Camera-type eye (tissue), 1 donor: ENCODE measurements at places on chromosomes 1 and 21. TPM values are rescaled to one million over a fixed set of nuclear protein-coding genes. Genes with fewer than 3 reads are reported as not detected.

Gene IL12RB2
- total RNA-seq: 1.1 TPM

Gene IFT25
- 37.8 TPM for total RNA-seq

Gene PRAMEF13
- total RNA-seq: not detected

Gene OR2L8
- total RNA-seq: not detected

Gene HCRTR1
- total RNA-seq: not detected

Gene OLFML2B
- total RNA-seq: 52.4 TPM

Gene CRP
- not detected for total RNA-seq

Gene TDRD5
- 0.99 TPM for total RNA-seq

Gene DDOST
- 141 TPM for total RNA-seq

Gene TRAF3IP3
- 0.99 TPM for total RNA-seq
